ENCODE measurements at places on chromosomes 11 and 22.

DNA sequence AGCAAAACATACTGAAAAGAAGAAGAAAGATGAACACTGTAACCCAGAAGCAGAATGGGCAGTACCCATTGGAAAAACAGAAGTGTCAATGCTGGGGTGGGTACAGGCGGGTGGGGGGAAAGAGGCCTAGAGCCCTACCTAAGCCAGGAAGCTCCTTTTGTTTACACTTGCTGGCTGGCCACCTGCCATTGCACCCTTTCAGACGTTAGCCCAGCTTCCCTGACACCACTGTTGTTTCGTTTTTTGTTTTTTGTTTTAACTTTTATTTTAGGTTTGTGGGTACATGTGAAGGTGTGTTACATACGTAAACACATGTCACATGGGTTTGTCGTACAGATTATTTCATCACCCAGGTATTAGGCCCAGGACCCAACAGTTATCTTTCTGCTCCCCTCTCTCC is 55.4 kb downstream of the PLEKHA7 start:
- DNase-seq: no peak

GRCh38 chr11:125270711-125271110 is 106.2 kb downstream of the PKNOX2 start:
- DNase-seq: no peak

DNA sequence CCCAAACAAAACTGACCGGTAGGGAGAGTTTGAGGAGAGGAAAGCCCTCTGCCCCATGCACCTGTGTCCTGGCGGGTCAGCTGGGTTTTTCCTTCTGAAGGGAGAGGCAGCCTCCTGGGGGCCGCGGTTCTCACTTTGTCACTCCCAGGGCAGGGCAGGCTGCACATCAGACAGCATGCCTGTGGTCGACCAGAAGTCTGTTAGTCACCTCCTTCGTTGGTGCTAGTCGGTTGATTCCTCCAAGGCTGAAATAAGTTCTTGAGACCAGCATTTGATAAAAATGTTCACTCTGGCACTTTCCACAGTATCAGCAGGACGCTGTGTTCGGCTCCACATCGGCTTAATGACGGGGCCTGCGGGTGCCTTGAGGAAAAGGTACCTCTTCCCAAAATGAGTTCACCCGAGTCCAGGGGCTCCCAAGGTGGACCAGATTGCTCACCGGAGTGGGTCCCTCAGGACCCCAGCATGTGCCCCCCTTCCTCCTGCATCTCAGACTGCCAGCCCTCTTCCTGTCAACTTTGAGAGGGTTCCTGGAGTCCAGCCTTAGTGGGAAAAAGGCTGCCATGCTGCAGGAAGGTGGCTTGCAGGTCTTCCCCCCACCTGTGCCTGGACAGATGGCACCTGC is 373.7 kb upstream of the B3GAT1 start:
- no peak for DNase-seq

DNA sequence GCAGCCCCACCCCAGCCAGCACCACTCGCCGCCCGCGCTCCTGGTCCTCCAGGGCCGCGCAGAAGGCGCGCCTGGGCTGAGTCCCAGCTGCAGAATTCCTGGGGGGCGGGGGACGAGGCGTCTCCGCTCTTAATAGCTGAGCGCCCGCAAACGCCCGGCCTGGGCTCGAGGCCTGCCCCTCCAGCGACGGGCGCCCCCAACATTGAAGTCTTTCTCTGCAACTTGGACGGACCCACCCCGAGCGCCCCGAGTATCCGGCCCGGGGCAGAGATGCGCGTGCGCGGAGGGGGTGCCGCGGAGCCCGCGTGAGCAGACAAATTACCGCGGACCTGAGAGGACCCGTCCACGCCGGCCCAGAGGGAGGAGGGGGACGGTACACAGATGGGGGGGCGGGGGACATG is 6.7 kb upstream of the SYT7 start:
- DNase-seq: no peak

DNA sequence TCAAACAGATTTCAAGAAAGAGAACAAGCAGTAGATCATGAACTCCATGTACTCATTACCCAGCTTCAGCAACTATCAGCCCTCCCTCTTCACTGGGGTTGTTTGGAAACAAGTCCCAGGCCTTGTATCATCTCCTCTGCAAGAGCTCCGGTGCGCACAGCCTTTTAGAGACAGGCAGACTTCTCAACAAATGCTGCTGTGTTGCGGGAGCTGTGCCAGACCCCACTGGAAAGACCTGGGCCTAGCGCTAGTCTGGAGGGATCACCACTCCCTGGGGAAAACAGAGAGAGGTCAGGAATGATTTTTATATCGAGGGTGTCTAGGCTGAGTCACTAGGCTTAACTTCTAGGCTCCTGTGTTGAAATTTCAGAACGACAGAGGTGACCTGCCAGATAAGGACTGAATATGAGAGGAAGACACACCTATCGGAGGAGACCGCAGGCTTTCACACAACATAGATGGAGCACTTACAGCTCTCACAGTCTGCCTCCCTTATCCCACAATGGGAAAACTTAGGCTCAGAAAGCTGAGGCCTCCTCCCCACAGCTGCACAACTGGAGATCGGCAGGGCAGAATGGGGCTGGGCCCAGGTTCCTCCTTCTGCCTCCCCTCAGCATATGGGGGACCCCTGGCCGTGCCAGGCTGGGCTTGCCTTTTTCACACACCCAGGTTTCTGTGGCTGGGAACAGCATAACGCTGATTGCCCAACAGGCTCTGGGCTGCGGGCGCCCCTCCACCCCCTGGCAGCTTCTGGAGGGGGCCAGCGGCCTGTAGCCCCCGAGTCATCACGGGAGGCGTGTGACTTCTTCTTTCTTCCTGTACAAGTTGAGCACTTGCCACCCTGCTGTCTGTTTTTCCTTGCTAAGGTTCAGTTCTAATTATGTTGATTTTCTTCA is 86.0 kb downstream of the PKNOX2 start:
- DNase-seq: no peak

GRCh38 chr11:130174642-130175041 is 15.1 kb downstream of the ST14 start:
- no peak for DNase-seq

Data from Ammon's horn (tissue), 1 donor.